ENCODE measurements at places on chromosomes 13 and 19.

GRCh38 chr13:99859178-99860177 is 112.1 kb downstream of the ZIC5 start:
- DNase-seq, result no peak

DNA sequence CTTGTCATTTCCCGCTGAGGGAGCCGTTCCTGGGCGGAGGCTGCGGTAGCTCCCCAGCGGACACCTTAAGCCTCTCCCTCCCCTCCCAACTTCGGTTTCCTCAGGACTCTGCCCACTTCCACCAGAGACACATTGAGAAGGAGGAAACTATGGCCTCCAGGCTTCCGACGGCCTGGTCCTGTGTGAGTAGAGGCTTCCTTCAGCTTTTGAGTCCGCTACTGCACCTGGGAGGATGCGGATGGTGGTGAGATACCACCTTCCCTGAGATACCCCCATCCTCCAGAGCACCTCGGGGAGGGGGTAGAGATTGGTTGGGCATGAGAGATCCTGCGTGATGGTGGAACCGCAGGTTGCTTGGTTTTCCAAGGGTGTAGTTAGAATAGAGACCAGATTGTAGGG is 955 bp downstream of the ZNF274 start:
- DNase-seq, result no peak

DNA sequence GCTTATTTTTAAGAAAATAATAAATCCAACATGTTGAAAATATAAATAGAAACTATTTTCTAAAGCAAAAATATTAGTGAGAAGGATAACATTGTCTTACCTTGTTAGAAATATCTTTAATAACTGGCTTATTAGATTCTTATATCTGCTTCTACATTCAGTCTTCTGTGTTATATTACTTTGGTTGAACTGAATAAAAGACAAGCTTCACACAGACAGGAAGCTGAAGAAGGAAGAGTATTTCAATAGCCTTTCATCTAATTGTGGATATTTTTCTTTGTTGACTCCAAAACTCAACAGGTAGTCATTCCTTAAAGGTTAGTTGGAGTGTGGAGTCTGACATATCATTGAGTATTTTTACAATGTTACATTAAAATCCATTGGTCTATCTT is 10.9 kb downstream of the SETDB2 start:
- no peak for DNase-seq

- DNase-seq, result no peak
Measured at GRCh38 chr13:111939666-111940278, 127.2 kb upstream of the SOX1 start.

- no peak for DNase-seq
Measured at GRCh38 chr19:3149526-3150505, 14.0 kb downstream of the GNA15 start.

DNA sequence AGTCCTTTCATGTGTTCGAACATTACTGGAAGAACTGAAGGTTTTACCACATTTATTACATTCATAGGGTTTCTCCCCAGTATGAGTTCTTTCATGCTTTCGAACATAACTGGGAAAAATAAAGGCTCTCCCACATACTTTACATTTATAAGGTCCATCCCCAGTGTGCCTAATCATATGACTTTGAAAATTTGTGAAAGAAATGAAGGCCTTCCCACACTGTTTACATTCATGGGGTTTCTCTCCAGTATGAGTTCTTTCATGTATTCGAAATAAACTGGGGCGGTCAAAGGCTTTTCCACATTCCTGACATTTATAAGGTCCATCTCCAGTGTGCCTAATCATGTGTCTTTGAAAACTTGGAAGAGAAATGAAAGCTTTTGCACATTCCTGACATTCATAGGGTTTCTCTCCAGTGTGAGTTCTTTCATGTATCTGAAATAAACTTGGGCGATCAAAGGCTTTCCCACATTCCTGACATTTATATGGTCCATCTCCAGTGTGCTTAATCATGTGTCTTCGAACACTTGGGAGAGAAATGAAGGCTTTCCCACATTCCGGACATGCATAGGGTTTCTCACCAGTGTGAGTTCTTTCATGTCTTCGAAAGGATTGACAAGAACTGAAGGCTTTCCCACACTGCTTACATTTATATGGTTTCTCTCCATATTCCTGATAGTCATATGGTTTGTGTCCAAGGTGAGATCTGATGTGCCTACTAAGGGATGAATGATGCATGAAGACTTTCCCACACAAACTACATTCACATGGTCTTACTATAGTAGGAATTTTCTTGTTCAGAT is 24.0 kb downstream of the ZNF564 start:
- DNase-seq, result no peak

Data from lower lobe of right lung (tissue), 2 donors.